ENCODE measurements at places on chromosomes 2 and 18.

GRCh38 chr2:19695706-19696105 is 206.1 kb downstream of the TTC32 start:
- DNase-seq, result no peak

GRCh38 chr2:71965530-71965929 is 182.1 kb downstream of the CYP26B1 start:
- DNase-seq, result no peak

GRCh38 chr2:168456521-168457189 is 583 bp downstream of the CERS6 start:
- peak; percentile 33 for DNase-seq

GRCh38 chr2:153543635-153544071 is 65.1 kb upstream of the RPRM start:
- DNase-seq, result no peak

DNA sequence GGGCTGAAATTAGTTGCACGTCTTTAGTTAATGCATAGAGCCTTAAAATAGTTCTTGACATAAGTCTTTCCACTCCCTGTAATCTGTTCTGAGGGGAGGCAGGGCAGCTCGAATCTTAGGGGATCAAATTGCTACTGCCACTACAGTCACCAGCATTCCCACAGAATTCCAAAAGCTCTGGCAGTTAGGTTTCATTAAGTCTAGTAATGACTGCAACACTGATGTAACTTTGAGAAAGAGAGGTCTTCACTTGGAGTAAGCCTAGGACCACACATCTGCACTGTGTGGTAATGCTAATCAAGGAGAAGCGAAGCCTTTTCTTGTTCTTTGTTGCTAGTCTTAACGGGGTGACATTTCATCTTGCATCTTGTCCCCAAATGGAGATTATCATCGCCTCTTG is 19.3 kb upstream of the NCK2 start:
- DNase-seq, result peak; percentile 68

GRCh38 chr2:74436111-74436805 is 5.5 kb downstream of the RTKN start:
- no peak for DNase-seq

DNA sequence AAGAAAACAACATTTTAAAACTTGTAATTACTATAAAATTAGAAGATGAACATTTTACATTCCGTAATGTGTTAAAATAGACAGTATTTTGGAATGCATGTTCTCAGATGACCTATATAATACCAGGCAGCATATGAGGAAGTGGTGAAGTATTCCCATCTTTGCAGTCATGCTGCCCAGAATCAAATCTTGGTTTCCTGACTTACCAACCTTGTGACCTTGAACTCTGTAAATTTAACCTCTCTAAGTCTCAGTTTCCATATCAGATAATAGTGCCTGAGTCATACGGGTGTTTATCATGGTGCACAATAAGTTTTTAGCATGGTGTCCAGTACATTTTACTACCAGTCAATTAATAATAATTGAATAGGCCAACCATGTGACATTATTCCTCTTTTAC is 7.3 kb upstream of the GALM start:
- no peak for DNase-seq

DNA sequence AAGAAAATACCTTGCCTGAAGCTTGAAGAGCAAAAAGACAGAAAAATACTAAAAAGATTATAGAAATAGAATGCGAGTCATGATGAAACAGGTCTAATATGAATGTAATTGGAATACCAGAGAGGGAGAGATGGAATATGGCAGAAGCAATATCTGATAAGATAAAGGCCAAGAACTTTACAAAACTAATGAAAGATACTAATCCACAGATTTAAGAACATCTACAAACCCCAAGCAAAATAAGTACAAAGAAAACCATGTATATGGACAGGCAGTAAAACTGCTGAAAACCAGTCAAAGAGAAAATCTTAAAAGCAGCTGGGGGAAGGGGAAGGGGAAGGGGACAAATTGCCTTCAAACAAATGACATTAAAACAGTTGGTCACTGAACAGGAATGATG is 67.0 kb downstream of the PIGN start:
- no peak for DNase-seq

DNA sequence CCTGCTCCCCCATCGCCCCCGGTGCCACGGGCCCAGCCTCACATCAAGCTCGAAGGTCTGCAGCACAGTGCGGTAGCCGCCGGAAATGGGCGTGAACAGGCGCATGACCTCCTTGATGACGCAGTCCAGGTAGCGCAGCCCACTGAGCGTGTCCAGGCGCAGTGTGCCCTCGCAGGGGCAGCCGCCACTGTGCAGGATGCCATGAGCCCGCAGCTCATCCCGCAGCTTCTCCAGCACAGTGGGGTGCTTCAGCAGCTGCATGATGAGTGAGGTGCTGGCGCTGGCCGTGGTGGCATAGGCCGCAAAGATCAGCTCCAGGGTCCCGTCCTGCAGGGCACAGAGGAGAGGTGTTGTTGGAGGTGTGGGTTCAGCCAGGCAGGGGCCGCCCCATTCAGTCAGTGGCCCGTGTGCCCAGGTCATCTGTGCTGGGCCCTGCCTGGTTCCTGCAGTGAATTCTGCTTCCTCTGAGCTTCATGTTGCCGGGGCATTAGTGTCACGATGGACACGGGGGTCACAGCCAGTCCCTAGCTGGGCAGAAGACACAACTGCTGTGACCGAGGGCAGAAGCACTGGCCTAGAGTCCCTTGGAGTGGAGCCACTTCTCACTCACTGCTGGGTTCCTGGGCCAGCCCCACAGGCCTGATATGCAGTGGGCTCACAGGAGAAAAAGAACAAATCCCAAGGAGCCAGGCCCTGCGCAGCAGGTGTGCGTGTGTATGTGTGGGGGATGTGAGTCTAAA is 14.5 kb downstream of the CYP26B1 start:
- DNase-seq, result no peak

DNA sequence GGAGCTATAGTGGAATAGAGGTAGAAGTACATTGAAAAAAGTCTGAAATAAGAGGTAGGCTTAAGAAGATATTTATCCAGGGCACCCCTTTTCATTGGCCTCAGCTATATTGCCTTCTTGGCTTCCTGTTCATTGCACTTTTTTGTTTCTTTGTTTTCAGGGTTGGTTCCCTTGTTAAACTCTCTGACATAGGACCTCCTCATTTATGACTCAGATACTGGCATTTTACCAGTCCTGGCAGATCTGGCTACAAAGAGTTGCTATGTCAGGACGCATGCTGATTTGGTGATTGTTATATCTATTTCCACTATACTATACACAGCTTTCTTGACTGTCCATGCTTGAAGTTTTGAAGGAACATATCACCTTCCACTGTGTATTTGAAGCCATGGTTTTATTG is 60.0 kb downstream of the GCA start:
- DNase-seq, result peak; percentile 48

- no peak for DNase-seq
Measured at GRCh38 chr2:168993538-168993937, 37.6 kb downstream of the ABCB11 start.

DNA sequence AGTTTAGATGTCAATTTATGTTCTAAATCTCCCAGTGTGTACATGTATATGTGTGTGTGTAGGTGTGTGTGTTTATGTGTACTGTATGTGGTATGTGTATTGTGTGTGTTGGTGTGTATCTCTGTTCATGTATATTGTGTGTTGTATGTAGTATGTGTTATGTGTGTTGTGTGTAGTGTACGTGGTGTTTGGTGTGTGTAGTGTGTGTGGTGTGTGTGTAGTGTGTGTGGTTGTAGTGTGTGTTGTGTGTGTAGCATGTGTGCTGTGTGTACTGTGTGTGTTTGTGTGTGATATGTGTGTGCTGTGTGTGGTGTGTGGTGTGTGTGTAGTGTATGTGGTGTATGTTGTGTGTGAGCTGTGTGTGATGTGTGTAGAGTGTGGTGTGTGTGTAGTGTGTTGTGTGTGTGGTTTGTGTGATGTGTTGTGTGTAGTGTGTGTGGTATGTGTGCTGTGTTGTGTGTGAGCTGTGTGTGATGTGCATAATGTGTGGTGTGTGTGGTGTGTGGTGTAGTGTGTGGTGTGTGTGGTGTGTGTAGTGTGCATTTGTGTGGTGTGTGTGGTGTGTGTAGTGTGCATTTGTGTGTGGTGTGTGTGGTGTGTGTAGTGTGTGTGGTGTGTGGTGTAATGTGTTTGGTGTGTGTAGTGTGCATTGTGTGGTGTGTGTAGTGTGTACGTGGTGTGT is 5.2 kb upstream of the RTP5 start:
- DNase-seq, result no peak

DNA sequence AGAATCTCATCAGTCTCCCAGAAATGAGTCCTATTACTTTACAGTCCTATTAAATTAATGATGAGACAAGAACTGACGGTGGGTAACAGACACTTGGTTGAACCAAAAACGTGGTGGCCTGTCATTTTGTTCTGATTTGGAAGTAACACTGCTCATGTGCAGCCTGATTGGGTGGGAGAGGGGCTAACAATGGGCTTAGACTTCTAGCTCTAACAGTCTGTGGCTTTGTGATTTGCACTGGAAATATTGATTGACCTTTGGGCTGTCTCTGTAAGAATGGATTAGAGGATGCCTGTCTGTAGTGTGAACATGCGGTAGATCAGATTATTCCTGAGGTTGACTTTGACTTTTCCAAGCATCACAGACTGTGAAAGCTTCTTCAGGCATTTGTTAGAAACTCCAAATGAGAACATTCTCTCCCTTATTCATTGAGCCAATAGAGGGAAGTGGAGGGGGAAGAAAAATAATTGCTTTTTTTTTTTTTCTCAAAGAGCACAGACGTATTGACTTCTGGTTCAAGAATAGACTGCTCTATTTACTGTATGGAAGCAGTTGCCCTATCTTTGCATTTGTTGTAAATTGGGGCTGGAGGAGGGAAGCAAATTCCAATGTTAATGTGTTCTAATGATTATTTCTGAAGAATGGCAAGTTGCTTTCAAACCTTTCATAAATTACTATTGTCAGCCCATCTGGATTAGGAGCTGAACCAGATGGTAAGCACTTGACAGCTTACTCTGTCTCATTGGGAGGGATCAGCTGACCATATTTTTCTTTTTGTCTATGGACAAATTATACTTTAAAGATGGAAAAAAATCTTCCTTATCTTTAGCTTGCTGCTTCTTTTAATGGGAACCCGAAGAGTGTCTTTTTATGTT is 85.8 kb upstream of the TTN start:
- DNase-seq, result no peak

DNA sequence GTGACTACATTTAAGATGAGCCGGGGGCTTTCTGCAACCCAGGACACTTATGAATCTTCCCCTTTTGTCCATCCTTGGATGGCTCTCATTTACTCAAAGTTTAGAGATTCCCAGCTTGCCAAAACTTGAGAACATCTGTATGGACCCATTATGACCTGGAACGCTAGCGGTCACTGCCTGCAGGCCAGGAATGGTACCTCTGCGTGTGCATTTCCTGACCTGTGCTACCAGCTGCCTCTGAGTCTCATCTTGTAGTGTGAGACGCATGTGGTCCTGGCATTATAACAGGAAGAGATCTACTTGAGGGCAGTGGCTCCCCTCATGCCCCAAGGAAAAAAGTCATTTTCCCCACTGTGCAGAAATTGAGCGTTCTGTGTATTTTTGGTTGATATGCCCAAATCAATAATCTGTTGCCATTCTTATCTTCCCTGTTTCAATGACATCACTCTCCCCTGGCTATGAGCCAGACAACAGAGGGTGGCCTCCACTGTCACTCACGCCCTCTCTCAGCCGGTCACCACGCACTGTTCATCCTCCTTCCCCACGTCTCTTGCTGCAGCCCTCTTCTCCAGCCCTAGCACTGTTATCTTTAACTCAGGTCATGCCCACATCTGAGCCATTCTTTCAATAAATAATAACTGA is 28.5 kb upstream of the NPAS2 start:
- no peak for DNase-seq

DNA sequence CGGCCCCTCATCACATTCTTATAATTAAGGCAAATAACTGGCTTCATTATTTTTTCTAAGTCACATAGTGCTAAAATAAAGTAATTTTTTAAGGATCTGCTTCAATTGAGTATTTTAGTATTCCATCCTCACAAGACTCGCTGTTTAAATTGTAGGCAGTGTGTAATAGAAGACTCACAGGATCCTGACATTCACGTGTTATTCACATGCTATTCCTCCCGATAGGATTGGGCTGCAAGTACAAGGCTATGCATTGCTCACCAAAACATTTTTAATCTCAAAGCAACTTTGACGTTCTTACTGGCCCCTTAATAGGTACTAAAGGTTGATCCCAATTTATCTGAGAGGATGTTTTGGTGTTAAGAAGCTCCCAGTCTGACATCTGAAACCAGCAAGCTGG is 127.6 kb upstream of the L3MBTL4 start:
- DNase-seq, result no peak

- DNase-seq, result no peak
Measured at GRCh38 chr2:23246992-23247683, 137.8 kb upstream of the KLHL29 start.

DNA sequence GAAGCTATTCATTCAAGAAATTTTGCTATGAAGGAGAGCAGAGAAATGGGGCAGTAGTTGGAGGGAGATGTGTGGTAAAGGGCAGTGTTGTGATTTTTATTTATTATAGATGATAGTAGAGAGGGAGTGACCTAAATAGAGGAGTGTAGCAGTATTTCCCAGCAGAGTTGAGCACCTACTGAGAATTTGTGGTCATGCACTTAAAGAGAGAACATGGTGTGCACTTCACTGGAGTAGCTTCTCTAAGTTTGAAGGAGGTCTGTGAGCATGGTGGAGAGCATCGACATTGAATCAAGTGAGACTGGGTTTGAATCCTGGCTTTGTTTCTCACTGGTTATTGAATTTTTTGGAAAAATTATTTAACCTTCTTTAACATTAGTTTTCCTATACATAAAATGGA is 129.2 kb downstream of the AQP4 start:
- DNase-seq, result no peak

DNA sequence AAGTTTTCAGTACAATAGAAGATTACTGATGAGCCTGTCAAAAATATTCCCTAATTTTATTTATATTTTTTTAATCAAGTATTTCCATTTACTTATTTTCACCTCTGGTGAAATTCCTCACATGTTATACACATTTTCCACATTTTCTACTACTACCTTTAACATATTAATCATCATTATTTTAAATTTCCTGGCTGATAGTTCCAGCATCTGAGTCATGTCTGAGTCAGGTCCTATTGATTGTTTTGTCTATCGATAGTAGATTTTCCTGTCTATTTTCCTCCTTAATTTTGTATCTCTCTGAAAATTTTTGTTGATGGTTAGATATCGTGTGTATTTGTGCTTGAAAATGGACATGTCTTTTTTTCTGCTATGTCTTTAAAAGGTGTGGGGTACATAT is 211.8 kb upstream of the DSEL start:
- no peak for DNase-seq

- DNase-seq, result no peak
Measured at GRCh38 chr2:103174711-103175110, 412.9 kb downstream of the TMEM182 start.

GRCh38 chr2:132670496-132671150 is 618 bp upstream of the LYPD1 start:
- peak; percentile 11 for DNase-seq
